AG04450 (cell line): ENCODE measurements at places on chromosomes 11 and 22. TPM values are rescaled to one million over a fixed set of nuclear protein-coding genes. Genes with fewer than 3 reads are reported as not detected.

The KRTAP5-2 gene
- not detected in 2 replicates for polyA plus RNA-seq

GRCh38 chr11:102256251-102256650, 61.0 kb upstream of the BIRC3 start:
- no peak for DNase-seq

DNA sequence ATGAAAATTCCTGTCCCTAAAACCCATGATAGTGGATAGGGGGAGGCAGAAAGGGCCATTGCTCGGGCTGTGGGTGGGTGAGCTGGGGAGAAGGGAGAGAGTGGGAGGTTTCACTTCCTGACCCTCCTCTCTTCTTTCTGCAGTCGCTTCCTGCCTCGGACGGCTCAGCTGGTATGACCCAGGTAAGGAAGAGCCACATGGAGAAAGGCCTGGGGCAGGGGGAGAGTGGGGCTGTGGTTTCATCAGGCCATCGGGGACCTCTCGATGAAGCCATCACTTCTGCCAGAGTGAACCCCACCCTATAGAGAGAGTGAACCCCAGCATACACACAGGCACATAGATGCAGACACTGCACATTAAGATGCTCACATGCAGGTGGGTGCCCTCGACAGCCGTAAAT, 12.6 kb downstream of the CD5 start:
- no peak for DNase-seq

GRCh38 chr11:17779861-17780594, 45.4 kb downstream of the KCNC1 start:
- no peak for DNase-seq

DNA sequence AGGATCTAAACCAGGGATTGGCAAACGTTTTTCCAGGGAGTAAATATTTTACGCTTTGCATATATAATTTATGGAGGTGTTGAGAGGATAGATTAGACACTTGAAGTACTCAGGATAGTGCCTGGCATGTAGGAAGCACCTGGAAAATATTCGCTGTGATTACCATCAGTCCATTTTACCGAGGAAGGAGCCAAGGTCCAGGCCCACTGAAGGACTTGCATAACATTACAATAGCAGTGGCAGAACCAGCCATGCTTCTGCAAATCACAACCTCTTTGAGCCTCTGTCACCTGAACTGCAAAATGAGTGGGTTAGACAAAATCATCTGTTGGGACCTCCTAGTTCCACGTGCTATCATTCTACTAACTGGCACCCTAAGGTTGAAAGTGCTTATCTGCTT, 5.4 kb downstream of the FUT4 start:
- DNase-seq = no peak

- DNase-seq = no peak
These were observed 22.9 kb upstream of the ROBO3 start for GRCh38 chr11:124842305-124842704.

DNA sequence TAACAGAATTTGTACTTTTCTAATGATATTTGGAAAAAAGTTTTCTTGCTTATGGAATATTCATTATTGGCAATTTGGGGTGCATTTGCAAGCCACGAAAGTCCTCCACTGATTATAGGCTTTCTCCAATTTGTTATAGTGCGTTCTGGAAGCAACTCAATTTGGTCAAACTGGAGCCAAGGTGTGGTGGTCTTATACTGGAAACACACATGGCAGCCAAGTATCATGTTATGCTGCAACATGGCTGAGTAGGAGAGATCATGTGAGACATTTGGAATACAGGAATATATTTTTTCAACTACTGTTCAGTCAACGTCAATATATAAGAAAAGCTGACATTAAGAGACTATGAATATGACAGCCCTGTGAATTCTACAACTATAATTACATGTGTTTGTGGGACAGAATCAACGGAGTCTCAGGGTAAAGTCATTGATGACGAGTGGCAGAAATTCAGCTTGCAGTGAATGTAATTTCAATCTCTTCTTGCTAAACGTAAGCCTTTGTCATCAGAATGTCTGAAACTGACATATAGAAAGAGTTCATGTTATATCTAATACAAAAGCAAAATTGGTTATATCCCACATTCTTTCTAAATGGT, 83.8 kb upstream of the FIBIN start:
- no peak for DNase-seq

The OR51E1 gene
- 0.02 and 0.04 TPM in 2 replicates for polyA plus RNA-seq

GRCh38 chr11:18066626-18067025, 20.6 kb upstream of the TPH1 start:
- no peak for DNase-seq

- DNase-seq = no peak
These were observed 12.5 kb downstream of the CEP57 start for GRCh38 chr11:95802806-95803205.

GRCh38 chr11:13884158-13884799, 78.2 kb upstream of the SPON1 start:
- DNase-seq = no peak

DNA sequence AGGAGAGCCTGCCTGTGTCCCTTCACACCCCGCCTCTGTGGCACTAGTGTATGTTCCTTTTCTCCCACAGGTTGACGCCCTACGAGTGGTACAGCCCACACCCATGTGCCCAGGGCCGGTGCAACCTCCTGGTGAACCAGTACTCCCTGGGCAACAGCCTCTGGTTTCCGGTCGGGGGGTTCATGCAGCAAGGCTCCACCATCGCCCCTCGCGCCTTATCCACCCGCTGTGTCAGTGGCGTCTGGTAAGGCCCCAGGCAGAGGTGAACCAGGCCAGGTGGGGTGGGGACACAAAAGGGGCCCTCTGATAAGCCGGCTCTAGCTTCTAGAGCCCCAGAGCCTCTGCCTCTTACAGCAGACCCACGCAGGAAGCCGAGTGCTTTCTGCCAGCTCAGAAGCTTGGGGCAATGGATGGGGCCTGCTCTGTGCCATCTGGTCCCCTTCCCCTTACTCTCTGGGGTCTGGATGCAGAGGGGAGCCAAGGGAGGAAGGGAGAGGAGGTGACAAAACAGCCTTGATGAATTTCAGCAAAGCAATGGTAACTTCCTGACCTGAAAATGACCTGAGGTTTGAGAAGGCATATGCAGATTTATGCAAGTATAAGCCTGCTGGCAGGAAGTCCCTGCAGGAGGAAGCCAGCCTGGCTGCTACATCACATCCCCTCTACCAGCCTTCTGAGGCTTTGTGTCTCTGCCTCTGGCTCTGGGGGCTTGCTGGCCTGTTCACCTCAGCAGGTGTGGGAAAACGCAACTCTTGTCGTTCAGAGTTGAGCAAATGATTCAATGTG, 67.0 kb upstream of the TBCEL start:
- DNase-seq = no peak

The GNAZ gene
- polyA plus RNA-seq = 0.25 and 0.46 TPM in 2 replicates
